ENCODE measurements at places on chromosomes 12 and 14. TPM values are rescaled to one million over a fixed set of nuclear protein-coding genes. Genes with fewer than 3 reads are reported as not detected.

- no peak overlapping the region for H3K4me3 ChIP-seq
- DNase-seq: no peak
- H3K36me3 ChIP-seq: no peaks in the 10 kb centered on the region
- no peaks in the 10 kb centered on the region for H3K4me1 ChIP-seq
These were observed 63.7 kb downstream of the TMEM117 start for GRCh38 chr12:43899574-43899973.

DNA sequence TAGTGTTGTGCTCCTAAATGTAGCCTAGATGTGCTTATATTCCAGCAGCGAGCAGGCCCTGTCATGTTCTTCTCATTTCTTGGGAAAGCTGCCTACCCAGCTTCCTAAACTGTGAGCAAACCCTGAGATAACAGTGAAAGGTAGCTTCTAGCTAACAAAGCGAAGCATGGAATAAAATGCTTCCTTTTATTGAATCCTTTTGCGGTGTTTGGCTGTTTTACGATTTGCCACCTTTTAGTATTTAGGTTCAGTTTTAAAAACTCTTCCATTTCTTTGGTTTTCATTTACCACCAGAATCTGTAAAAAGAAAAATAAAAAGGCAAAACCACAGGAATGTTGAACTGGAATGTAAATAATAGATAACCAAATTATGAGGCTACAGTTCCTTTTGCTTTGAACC lies 5.0 kb upstream of the PKP2 start:
- H3K36me3 ChIP-seq: no peaks in the 10 kb centered on the region
- H3K27me3 ChIP-seq: no peaks in the 10 kb centered on the region
- DNase-seq: no peak
- H3K4me1 ChIP-seq: no peaks in the 10 kb centered on the region
- no peak overlapping the region for H3K27ac ChIP-seq

The FOXA1 gene
- total RNA-seq: 0.63 TPM

- H3K4me3 ChIP-seq: no peak overlapping the region
- H3K27me3 ChIP-seq: no peaks in the 10 kb centered on the region
- no peaks in the 10 kb centered on the region for H3K4me1 ChIP-seq
- no peak for DNase-seq
These were observed 23.3 kb downstream of the OR10G3 start for GRCh38 chr14:21556378-21557083.

The FIGNL2 gene
- 0.23 TPM for total RNA-seq

GRCh38 chr12:53194973-53195372 lies 12.1 kb downstream of the ITGB7 start:
- peaks cover 14% of the 10 kb centered on the region for H3K4me1 ChIP-seq
- no peak for DNase-seq
- H3K36me3 ChIP-seq: no peaks in the 10 kb centered on the region
- no peak overlapping the region for H3K27ac ChIP-seq
- H3K4me3 ChIP-seq: no peak overlapping the region
- H3K27me3 ChIP-seq: no peaks in the 10 kb centered on the region
